ENCODE measurements at places on chromosomes 1 and 21.

GRCh38 chr1:78143673-78144072, 97.9 kb downstream of the GIPC2 start:
- DNase-seq: no peak

GRCh38 chr1:23916209-23917131, 3.3 kb upstream of the CNR2 start:
- DNase-seq: peak; percentile 77

DNA sequence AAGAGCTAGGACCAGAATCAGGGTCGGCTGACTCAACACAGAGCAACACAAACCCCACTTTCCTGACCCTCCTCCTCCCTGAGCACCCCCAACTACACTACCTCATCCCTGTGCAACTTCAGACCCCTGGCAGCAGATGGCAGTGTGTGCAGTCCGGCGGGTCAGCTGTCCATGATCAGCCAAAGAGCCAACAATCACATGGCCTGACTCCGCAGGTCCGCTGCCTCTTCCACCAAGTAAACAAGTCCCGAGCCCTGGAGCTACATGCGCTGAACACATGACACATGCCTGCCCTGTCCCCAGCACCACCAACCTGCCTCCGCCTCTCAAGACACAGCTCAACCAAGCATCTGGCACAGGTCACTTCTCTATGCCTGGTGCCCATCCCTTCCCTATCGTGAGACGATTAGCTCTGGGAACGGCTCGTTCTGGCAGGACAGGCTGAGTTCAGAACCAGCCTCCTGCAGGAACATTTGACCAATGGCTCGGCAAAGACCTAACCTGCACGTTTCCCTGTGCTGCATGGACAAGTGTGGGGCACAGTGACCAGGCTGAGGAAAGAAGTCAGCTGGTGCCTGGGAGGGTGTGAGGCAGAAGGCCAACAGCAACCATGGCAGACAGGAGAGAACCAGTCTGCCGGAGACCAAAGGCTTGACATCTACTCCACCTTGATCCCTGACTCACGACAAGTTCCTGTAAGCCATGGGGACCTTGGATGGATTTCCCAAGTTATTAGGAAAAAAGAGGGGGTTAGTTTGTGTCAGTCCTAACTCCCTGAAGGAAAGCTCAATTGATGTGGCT, 60.3 kb downstream of the CD46 start:
- no peak for DNase-seq

GRCh38 chr1:29640428-29640785, 404.1 kb downstream of the PTPRU start:
- DNase-seq: no peak

GRCh38 chr1:94713472-94714141, 106.5 kb upstream of the SLC44A3 start:
- DNase-seq: peak; percentile 82

GRCh38 chr21:29340228-29340627, 41.5 kb downstream of the BACH1 start:
- DNase-seq: no peak
